ENCODE measurements at places on chromosomes 7 and 10.

- no peak for DNase-seq
These were observed 21.5 kb downstream of the WASL start for GRCh38 chr7:123727071-123727837.

- no peak for DNase-seq
These were observed 412.8 kb upstream of the MTPN start for GRCh38 chr7:136389933-136390332.

GRCh38 chr10:70324339-70324861 lies 40.6 kb upstream of the NPFFR1 start:
- DNase-seq = peak; percentile 45

GRCh38 chr7:128708235-128708634 lies 30.9 kb upstream of the CALU start:
- DNase-seq = no peak

Measured in stimulated activated CD8-positive, alpha-beta memory T cell treated with anti-CD3 and anti-CD28 coated beads, Interleukin-4, amount 100 ng/mL, for 48 hours (primary cell).